Sigmoid colon (tissue), 7 donors: ENCODE measurements at places on chromosomes 7 and 10. TPM values are rescaled to one million over a fixed set of nuclear protein-coding genes. Genes with fewer than 3 reads are reported as not detected.

Gene TRPV5
- not detected for polyA plus RNA-seq

Gene ADRA2A
- polyA plus RNA-seq = 6.2 TPM

Gene TCERG1L
- not detected for polyA plus RNA-seq

Gene ASZ1
- not detected for polyA plus RNA-seq
